ENCODE measurements at places on chromosomes 1 and 21.

- no peak for DNase-seq
Observed at GRCh38 chr1:218123968-218124367, 161.1 kb upstream of the RRP15 start.

GRCh38 chr21:43645136-43645891, 14.0 kb downstream of the HSF2BP start:
- no peak for DNase-seq

DNA sequence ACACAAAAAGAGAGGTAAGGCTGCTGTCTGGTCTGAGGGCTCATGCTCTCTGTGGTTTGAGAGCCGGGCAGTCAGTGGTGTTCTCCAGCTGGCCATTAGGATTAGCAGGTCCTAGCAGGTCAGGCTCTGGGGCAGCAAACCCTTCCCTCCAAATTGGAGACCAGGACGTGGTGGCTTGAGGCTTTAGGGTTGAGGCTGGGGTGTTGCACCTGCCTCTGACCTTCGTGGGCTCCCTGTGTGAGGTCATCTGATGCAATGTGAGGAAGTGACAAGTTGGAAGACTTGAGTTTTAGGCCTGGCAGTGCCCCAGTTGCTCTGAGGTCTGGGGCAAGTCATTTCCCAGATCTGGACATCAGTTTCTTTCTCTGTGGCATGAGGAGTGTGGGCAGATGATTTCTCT, 24.4 kb downstream of the SZRD1 start:
- DNase-seq, result no peak

GRCh38 chr1:17405898-17406759, 33.3 kb downstream of the RCC2 start:
- DNase-seq, result peak; percentile 22

GRCh38 chr1:175936736-175937135, 193.3 kb upstream of the TNR start:
- no peak for DNase-seq

GRCh38 chr1:239912471-239912870, 179.2 kb upstream of the FMN2 start:
- DNase-seq, result no peak

DNA sequence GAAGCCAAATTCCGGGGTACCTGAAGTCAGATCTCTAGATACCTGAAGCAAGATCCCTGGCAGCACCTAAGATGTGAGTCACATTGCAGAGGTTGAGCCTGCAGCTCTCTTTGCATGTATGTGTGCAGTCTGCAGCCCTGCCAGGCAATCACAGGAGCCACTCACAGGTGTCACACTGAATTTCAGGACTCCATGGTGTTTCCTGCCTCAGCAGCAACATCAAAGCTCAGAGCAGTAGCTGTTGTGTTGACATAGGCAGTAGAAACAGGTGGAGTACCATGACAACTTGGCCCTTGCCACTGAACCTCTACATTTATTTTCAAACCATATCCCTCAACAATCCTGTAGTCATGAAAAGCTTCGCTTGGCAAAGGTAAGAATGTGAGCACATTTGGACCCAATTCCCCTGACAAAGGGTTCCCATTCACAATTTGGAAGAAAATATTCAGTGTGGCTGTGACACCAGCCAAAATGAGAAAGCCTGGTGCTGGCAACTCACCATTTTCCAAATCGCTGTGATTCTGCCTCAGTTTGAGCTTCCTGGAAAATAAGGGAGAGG, 419.8 kb upstream of the NFIA start:
- DNase-seq, result no peak

GRCh38 chr1:224497714-224498573, 63.3 kb upstream of the WDR26 start:
- DNase-seq, result peak; percentile 34

- DNase-seq, result no peak
Observed at GRCh38 chr1:118210723-118211110, 25.7 kb upstream of the SPAG17 start.

DNA sequence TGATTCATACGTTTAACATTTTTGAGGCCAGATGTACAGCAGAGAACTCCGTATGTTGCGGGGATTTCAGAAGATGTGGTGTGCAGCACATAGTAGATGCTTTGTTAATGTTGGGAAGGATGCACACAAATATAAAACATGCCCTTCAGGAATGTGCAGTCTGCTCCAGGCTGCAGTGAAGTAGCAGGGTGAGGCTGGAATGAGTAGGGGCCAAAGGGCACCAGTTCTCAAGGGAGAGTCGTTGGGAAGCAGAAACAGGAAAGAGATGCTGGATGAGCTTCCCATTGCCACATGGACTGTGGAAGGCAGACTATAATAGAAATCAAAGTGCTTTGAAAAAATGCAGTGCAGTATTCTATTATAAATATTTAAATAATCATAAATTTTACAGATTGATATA, 126.9 kb downstream of the NOS1AP start:
- DNase-seq, result no peak
